Muscle of arm (tissue), 14 donors: ENCODE measurements at places on chromosomes 11 and 22. TPM values are rescaled to one million over a fixed set of nuclear protein-coding genes. Genes with fewer than 3 reads are reported as not detected.

IL17RA gene
- 11.8 TPM for polyA plus RNA-seq

ASPHD2 gene
- 0.60 TPM for polyA plus RNA-seq

KLHL35 gene
- polyA plus RNA-seq = 7.1 TPM

CYTH4 gene
- polyA plus RNA-seq = 3.9 TPM

STK33 gene
- polyA plus RNA-seq = 3.8 TPM

RRM1 gene
- 42.9 TPM for polyA plus RNA-seq

DNA sequence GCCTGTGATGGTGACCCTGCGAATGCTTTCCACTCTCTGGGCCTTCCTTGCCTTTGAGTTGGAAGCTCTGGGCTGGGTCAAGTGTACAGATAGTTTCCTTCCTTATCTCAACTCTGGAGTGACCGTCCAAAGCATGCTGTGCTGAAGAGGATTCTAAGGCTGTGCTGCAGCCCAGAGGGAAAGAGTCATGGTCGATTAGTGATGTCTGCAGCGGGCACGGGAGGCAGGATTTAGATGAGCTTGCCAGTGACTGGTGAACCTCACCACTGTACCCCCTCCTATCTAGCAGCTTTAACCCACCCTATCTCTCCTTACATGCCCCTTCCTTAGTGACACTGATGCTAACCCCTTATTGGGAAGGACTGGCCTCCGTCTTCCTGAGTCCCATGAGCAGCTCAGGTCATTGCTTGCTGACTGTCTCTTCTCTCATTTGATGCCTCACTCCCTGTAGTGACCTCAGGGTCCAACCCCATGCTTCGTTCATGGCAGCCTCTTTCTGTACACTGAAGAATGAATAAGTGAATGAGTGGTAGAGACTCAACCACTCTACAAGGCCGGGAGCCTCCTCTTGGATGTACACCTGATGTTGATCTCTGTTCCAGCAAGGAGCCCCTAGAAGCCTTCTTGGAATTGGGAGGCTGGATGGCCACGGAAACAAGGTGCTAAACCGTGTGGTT, 6.7 kb downstream of the GNAZ start:
- DNase-seq = no peak

DNA sequence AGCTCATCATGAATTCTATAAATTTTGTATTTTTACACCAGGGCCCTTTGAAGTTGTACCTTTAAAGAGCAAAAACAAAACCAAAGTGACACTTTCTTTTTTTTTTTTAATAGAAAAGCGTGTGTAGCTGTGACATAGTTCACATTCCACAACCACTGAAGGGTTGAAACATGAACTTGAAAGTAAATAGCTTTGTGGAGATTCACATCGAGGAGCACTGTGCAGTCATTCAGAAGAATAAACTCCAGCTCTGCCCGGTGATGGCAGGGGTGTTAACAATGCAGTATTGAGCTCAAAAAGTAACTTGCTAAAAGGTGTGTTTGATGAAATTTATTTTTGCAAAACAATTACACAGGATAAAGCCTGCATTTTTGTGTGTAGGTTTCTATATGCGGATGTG, 1166.2 kb downstream of the TBC1D22A start:
- no peak for DNase-seq

DNA sequence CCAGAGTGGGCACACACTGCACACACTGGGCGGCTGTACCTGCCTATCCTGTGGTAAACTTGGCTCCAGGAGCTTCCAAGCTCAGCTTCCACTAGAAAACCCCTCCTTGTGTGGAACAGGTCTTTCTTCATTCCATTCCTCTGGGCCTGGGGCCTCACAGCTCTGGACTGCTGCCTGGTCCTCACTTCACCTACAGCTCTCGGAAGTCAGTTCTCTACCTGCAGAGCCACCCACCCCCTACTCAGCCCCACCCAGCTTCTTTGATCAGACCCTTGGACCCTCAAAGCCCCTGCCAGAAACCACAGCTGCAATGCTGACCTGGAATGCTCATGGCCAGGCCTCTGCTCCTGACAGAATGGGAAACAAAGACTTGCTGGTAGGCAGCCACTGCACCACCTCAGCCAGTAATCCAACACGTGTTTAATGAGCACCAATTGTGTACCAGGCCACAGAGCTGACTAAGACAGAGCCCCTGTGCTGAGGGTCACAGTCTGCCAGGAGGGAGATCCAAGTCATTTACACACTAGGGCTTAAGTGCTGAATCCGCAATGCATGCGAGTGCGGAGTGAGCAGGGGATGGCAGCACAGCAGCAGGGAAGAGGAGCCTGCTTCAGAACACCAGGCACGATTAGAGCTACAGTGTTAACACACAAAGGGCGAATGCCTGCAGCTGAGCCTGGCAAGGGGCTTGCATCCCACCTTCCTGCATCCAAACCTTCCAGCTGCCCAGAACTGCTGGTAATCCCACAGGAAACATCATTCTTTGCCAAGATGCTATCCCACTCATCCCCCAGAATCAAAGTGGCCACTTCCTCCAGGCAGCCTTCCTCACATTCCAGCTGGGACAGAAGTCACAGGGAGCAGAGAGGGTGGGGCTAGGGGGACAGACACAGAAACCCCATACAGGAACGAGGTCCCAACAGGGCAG, 4.6 kb downstream of the GNB1L start:
- DNase-seq = no peak

DNA sequence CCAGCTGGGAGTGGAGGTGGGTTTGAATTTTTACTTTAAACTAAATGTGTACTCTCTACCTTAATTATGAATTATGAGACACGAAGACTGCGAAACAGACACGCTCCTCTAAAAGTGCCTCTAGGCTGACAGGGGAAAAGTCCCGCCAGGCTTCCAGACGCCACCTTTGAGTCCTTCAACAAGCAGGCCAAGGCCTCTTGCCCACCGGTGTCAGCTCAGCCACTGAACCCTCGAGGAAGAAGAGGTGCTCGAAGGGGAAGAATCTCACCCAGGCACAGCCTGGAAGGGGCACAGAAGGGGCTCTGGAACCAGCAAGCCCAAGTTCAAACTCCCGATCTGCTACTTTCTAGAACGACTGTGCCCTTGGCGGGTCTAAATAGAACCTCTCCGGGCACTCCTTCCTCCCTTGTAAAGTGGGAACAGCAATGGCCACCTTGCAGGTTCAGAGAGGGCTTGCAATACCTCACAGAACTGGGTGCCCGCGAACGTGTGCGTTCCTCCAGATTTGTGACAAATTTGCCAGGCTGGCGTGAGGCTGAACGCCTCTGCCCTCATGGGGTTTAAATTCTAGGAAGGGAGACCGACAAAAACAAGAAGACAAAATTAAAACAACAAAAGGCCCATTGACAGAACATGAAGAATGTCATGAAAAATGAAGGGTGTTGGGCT, 158.5 kb upstream of the GRK3 start:
- no peak for DNase-seq

- no peak for DNase-seq
These were observed 15.2 kb downstream of the E2F8 start for GRCh38 chr11:19225581-19225980.

DNA sequence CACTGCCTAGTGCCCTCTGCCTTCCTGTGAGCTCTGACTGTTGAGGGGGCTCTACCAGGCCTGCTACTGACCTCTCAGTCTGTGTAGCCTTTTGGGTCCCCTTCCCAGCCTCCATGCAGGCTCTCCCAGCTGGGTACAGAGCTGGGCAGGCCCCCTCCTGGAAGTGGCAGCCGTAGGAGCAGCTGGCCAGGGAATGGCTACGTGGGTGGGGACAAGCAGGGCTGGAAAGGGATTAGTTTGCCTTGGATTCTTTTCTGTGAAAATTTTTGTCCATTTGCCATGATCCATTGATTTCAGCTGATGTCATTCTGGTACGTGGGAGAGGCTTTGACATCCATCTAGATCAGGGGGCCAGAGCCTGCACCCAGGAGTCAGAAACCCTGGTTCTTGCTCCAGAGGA, 23.9 kb upstream of the NECTIN1 start:
- DNase-seq = peak; percentile 30

DNA sequence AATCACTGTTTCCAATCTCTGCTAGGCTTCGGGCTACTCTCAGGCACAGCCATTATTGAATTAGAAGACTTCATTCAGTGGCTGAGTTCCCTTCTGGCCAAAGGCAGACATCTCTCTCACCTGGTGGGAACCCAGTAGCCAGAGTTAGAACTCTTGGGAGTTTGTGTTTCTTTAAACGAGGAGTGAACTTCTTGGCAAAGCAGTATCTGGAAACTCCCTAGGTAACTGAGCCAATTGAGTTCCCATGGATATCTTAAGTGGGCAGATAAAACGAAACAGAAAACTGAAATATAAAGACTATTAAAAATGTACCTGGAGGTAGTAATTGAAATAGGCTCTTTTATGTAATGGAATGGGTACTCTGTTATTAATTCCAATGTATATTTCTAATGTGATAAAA, 125.6 kb downstream of the NELL1 start:
- DNase-seq = no peak
